ENCODE measurements at places on chromosomes 13 and 19. TPM values are rescaled to one million over a fixed set of nuclear protein-coding genes. Genes with fewer than 3 reads are reported as not detected.
A peak's percentile ranks its signal among the peaks of the same experiment; 100 is the strongest.

DNA sequence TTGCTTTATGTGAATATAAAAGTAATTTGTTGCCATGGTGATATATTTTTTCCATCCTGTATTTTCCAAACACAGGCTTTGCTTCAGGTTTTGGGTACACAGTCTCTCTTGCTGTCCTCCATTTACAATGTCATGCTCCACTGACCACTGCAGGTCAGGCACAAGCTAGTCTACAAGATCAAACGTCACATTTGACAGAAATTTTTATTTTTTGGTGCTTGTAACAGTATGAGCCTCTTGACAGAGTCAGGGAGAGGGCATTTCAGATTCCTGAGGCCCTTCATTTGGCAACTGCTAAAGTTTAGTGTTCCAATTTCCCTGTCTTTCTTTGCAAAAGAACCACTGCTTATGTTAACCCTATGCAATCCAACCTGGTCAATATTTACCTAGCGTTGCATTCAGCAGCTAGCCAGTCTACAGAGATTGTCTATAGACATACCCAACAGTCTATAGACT is 175.0 kb downstream of the RFC3 start:
- no peak for DNase-seq

Gene ZNF136
- total RNA-seq: 22.4 TPM

DNA sequence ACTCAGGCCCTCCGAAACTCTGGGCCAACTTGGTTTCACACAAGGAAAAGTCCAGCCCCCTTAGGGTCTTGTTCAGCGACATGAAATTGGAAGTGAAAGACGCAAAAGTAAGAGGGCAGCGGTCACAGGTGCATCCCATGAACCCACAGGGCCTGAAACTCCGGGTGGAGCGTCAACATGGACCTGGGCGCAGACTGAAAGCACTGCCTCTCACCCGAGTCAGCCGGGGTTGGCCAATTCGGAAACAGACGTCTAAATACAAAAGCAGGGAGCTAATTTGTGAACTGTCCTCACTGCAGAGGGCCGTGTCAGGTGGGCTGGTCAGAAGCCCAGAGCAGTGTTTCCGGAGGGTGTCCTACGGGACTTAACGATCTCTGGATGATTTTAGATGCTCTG is 26.7 kb downstream of the ADPRHL1 start:
- no peak for DNase-seq

GRCh38 chr19:10686661-10687517 is 14.3 kb upstream of the QTRT1 start:
- no peak for DNase-seq

DNA sequence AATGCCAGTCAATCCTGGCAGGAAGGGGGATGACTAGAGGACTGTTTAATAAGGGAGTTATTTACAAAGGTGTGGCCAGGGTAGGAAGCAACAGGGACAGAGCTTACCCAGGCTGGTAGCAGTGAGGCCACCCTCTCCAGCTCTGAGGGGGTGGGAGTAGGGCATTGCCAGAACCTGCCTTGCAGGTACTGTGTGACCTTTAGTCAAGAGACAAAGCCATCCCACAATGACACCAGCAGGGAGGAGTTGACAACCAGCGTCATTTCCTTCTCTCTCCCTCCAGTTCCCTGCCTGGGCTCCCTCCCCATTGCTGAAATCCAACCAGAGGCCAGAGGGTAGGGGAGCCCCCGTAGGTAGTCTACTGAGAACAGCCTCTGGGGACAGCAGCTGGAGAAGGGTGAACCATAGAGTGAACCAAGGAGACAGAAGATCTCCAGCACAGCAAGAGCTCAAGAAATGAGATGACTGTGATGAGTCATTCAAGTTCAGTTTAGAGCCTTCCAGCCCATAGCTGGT is 33.3 kb upstream of the SPATA13 start:
- peak; percentile 24 for DNase-seq

Gene ZNF208
- 2.6 TPM for total RNA-seq

GRCh38 chr19:19561946-19562664 is 24.0 kb downstream of the CILP2 start:
- DNase-seq: no peak

Gene EHD2
- total RNA-seq: not detected

GRCh38 chr13:39892721-39893685 is 237.5 kb downstream of the COG6 start:
- peak; percentile 13 for DNase-seq

DNA sequence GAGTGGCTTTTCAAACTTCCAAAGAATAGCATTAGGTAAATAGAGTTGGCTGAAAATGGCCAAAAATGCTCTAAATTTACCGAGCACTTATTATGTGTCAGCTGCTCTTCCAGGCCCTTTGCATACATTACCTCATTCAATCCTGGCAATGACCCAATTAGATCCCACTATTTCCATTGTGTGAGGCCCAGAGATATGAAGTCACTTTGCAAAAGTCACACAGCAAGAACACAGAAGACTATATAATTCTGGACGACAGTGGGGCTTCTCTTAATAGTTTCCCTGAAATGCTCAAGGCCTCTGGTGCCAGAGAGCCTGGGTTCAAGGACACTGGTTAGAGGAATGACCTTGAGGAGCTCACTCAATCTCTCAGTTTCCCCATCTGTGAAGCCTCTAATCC is 146.8 kb downstream of the IER2 start:
- DNase-seq: no peak

DNA sequence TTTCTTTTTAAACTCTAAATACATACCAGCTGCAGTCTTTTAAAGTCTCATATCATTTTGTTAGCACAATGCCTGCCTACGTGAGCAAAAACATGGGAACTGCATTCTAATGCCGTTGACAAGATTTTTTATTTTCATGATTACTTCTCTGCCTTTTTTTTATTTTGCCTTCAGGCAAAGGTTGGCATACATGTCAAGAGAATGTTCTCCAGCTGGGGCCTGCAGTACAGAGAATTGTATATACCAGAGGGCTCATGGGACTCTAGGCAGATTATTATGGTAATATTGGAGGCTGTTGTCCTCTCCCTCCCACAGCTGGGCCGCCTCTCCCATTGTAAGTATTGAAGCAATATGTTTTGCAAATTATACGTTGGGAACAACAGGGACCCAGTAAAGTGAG is 53.9 kb upstream of the OBI1 start:
- no peak for DNase-seq

Gene LILRB3
- 1.9 TPM for total RNA-seq

GRCh38 chr19:43818500-43818899 is 8.6 kb upstream of the ZNF283 start:
- DNase-seq: no peak

- peak; percentile 45 for DNase-seq
These were observed 25.6 kb downstream of the LRCH1 start for GRCh38 chr13:46578590-46578975.

DNA sequence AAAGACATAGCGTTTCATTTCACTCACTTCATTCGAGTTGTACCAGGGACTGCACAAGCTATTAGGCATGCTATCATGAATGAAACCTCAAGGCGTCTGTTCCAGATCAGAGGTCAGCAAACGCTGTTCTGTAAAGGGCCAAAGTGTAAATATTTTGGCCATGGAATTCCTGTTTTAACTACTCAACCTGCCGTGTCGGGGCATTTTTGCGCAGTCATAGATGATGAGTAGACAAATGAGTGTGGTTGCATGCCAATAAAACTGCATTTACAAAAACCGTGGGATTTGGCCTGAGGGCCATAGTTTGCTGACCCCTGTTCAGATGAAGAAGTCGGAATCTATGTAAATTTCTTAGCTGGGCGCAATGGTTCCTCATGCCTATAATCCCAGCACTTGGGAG is 6.5 kb downstream of the INSR start:
- DNase-seq: no peak

- DNase-seq: no peak
These were observed 1358.1 kb downstream of the EFNB2 start for GRCh38 chr13:105177265-105177900.

- no peak for DNase-seq
These were observed 12.1 kb upstream of the CEACAM8 start for GRCh38 chr19:42606660-42607351.

DNA sequence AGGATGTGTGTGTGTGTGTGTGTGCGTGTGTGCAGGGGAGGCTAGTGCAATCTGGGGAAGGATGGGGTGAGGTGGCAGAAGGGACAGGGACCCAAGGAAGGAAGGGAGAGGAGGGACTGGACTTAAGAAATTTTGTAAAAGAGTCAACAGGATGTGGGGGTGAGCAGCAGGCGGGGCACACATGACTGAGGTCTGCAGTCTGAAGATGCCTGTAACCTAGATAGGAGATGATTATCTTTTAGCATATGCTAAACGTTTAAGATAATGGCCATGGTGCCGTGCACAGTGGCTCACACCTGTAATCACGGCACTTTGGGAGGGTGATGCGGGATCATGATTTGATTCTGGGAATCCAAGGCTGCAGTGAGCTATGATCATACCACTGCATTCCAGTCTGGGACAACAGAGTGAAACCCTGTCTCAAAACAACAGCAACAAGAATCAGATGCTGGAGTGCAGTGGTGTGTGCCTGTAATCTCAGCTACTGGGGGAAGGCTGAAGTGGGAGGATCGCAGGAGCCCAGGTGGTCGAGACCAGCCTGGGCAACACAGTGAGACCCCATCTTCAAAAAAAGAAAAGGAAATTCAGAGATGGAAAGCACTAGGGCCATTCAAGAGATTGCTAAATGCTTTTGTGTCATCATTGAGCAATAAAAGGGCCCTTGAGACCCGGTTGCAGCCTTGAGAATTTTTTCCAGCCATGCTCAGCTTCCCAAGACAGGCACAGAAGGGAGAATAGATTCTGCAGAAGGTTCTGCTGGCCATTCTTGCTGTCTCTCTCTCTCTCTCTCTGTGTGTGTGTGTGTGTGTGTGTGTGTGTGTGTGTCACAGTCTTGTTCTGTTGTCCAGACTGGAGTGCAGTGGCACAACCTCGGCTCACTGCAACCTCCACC is 3.8 kb upstream of the ZNF414 start:
- peak; percentile 76 for DNase-seq

Gene LGALS7B
- not detected for total RNA-seq

DNA sequence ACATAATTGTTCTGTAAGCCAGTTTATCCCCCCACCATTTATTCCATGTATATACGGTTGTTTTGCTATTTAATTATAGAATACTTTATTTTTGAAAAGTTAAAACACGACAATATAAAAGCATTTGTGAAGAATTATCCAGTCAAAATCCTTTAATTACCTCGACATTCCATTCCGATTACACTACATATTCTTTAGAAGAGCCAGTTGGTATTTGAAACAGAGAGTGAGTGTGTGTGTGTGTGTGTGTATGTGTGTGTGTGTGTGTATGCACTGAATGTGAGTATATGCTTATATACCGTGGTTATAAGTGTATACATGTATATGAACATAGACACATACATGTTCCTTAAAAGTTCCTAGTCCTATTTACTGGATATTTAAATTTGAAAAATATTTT is 87.8 kb upstream of the KLF5 start:
- DNase-seq: no peak

Gene DHPS
- total RNA-seq: 223 TPM

- DNase-seq: no peak
These were observed 95.7 kb upstream of the UBL3 start for GRCh38 chr13:29946093-29946492.

Gene CEACAM20
- not detected for total RNA-seq

DNA sequence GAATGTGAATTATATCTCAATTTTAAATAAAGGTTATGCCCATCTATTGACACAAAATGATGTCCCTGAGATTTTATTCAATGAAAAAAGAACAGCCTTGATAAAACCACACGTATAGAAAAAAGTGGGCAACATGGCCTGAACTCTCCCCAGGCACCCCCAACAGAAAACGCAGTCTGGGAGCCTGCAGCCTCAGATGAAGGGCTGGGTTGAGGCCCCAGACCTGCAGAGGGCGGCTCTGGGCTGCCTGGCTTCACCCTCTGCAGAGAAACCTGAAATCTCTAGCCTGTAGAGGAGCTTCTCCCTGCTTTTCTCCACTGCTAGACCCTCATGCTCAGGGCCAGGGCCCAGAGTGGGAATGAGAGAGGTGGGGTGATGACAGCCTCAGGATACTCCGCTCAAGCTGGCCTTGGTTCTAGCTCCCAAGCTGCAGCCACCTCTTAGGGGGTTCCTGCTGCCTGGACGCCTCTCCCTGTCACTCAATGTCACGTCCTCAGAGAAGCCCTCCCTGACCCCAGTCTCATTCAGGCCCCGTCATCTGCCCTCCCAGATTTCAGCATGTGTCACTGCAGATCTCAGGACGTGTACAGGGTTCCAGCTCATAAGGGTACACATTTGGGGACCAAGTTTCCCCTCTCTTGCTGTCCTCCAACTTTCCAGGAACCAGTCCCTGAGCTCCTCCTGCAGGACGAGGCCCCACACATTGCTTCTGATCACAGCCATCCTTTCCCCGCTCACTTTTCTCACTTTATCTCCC is 1.8 kb downstream of the MBD3 start:
- DNase-seq: no peak

- no peak for DNase-seq
These were observed 174.3 kb downstream of the TSHZ3 start for GRCh38 chr19:31174948-31175347.

DNA sequence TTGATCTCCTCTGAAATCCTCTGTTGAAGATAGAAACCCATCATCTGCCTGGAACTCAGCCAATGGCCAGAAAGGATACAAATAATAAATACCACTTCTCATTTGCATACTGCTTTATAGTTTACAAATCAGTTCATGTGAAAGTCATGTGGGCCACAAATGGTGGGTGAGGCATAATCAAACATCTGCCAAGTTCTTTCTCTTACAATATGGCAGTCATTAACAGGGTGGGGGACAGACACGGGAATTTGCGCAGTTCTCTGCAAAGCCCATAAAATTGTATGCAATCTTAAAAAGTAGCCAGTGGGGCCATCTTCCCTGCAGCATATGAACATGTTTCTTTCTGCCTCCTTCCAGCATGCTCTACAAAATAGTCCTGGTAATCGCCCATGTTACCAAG is 59.6 kb downstream of the NUFIP1 start:
- DNase-seq: no peak

Gene ZNF253
- 11.7 TPM for total RNA-seq

Gene CLDND2
- 13.3 TPM for total RNA-seq

DNA sequence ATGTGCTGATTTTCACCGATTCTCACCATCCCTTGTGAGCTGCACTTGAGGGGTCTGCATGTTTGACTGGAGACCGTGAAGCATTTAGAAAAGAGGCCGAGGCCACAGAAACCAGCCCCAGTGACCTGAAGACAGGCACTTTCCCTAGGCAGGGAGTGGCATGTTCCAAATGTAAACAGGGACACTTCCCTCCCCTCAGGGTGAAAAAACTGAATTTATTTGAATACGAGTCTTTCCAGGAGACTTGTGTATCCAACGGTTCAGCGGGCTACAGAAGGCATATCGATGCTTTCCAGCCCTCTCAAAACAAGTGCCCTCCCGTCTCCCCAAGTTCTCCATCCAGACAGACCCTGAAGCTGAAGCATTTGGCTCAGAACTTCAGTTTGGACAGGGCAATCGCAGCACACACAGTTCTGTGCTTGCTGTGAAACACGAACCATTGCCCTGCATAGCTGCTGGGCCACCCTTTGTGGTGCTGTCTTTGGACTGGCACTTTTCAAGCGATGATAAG is 106.1 kb downstream of the ZIC5 start:
- no peak for DNase-seq

Gene TEX26
- not detected for total RNA-seq

DNA sequence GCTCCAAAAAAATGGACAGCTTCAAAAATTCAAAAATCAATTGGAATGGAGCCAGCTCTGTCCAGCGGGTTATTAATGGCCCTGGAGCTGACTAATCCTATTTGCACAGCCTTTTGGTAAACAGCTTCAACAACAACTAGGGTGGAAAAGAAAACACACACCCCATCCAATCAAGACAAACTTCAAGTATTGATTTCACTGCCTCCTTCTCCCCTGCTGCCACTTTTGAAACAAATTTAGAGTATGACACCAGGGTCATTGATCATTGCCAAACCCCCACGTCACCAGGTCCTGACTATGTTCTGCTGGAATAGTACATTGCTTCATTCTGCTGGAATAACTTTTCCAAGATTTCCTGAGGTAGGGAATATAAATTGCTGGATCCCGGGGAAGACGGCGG is 56.8 kb upstream of the GTF3A start:
- no peak for DNase-seq
